Caki2 (cell line): ENCODE measurements at places on chromosomes 12 and 14. TPM values are rescaled to one million over a fixed set of nuclear protein-coding genes. Genes with fewer than 3 reads are reported as not detected.

GRCh38 chr12:51818566-51819300 is 29.8 kb downstream of the FIGNL2 start:
- no peak for DNase-seq

DNA sequence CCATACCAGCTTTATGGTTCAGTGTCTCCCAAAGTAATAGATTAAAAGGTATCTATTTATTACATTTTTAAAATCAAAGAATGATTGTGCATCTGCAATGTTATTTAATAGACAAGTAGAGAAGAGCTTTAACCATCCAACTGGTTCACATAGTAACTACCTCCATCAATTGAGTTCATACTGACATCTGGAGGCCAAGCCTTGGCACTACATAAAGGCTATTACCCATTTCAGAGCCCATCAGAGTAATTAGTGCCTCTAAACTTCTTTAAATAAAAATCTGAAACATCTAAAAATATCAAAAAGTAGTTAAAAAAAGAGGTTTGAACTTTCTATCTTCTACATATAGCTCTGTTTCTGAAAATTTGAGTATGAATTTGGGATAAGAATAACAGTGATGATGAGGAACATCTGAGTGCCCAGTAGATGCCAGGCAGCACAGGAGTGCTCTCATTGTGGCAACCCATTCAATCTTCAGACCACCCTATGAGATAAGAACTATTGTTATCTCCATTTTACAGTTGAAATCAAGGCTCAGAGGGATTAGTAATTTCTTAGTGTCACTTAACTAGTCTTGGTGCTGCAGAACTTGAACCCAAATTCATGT is 132.9 kb upstream of the DAAM1 start:
- DNase-seq = peak; percentile 21

DNA sequence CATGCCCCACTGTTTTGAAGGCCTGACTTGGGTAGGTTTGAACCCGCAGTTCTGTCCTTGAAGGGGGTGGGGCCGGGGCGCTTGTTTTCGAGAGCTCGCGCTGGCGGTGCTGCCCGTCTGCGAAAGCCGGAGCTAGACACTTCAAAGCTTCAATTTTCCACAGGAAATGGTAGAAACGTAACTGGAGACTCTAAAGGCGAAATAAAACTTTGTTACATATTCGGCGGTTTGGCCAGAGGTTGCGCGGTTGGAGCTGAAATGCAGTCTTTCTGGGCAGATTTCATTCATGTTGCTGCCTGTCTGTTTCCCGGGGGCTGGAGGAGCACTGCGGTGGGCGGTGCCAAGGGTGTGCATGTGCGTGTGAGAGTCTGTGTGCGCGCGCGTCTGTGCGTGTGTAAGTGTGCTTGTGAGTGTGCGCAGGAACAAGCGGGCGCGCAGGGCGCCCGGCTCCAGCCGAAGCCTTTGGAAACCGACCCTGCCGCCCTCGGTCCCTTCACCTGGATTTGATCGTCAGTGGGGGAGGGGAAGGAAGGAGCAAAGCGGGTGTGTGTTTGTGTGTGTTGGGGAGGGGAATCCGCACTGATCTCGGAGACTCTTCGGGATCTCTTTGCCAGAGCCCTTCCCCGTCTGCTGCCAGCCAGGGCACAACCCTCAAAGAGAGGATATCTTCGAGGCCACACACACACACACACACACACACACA is 227.7 kb upstream of the CRY1 start:
- peak; percentile 74 for DNase-seq

- DNase-seq = no peak
Observed at GRCh38 chr14:71555654-71556559, 376.3 kb upstream of the RGS6 start.

Gene GUCY2C
- total RNA-seq = not detected in 2 replicates

Gene CIROP
- not detected in 2 replicates for total RNA-seq

Gene HAL
- not detected in 2 replicates for total RNA-seq

Gene SVOP
- total RNA-seq = not detected in 2 replicates

Gene PLA2G1B
- not detected in 2 replicates for total RNA-seq

Gene OR6C2
- total RNA-seq = not detected in 2 replicates

Gene TBX3
- 1.9 and 2.2 TPM in 2 replicates for total RNA-seq
